ENCODE measurements at places on chromosomes 5 and 9. TPM values are rescaled to one million over a fixed set of nuclear protein-coding genes. Genes with fewer than 3 reads are reported as not detected.

DNA sequence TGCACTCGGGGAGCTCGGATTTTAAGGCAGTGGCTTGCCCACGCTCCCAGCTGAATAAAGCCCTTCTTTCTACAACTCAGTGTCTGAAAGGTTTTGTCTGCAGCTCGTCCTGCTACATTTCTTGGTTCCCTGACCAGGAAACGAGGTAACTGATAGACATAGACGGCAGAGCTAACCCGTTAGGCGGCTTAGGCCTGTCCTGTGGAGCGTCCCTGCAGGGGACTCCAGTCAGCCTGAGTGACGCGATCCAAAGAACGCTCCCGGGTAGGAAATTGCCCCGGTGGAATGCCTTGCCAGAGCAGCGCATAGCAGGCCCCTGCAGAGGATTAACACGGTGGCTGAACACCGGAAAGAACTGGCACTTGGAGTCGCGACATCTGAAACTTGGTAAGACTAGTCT is 1.8 kb upstream of the SELENOP start:
- no peaks in the 10 kb centered on the region for H3K27me3 ChIP-seq
- H3K36me3 ChIP-seq, result no peaks in the 10 kb centered on the region
- H3K4me1 ChIP-seq, result peaks cover 2% of the 10 kb centered on the region

The IL9 gene
- total RNA-seq, result not detected

GRCh38 chr5:153516504-153517240 is 26.2 kb downstream of the GRIA1 start:
- no peak overlapping the region for H3K27ac ChIP-seq
- no peak for DNase-seq
- no peak overlapping the region for H3K4me3 ChIP-seq
- no peaks in the 10 kb centered on the region for H3K36me3 ChIP-seq

- DNase-seq, result no peak
- no peak overlapping the region for H3K27ac ChIP-seq
- H3K27me3 ChIP-seq, result no peaks in the 10 kb centered on the region
- H3K36me3 ChIP-seq, result no peaks in the 10 kb centered on the region
Observed at GRCh38 chr5:65699338-65699737, 22.6 kb downstream of the SGTB start.

DNA sequence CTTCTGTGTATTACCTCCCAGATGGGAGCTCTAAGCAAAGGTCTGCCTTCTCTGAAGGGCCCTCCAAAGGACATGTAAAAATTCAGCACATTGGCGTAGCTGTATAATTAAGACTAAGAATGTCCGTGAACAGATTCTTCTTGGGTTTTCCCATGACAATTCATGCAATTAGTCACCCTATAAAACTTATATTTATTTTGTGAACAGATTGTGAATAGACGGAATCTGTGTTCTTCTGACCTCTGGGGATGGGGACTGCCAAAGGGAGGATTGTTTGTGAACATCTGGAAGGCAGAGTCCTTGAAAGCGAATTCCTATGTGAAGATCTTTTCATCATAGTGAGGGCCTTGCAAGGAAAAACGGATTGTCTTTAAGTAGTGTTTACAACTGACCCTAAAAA is 111.3 kb downstream of the EGFLAM start:
- H3K4me1 ChIP-seq, result no peaks in the 10 kb centered on the region
- no peak overlapping the region for H3K27ac ChIP-seq
- H3K27me3 ChIP-seq, result no peaks in the 10 kb centered on the region
- H3K36me3 ChIP-seq, result no peaks in the 10 kb centered on the region
- DNase-seq, result no peak

The PALM2AKAP2 gene
- total RNA-seq, result 14.1 TPM

DNA sequence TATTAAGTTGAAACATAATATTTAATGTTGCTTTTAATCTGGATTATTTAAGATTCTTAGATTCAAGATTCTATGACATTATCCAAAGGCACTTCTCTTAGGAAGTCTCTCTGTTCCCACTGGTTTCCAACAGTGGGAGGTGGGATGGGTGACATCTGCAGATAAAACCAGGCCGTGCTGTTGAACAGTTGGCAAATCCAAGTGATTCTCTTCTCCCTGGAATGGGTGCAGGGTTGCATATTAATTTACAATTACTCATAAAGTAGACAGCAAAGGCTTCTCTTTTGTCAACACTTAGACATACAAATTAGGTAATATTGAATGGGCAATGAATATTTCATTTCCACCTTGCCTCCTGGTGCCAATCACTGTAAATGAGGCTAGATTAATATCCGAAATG is 233.7 kb upstream of the IL12B start:
- no peak overlapping the region for H3K27ac ChIP-seq
- DNase-seq, result no peak
- H3K4me1 ChIP-seq, result no peaks in the 10 kb centered on the region
- no peaks in the 10 kb centered on the region for H3K27me3 ChIP-seq
- H3K36me3 ChIP-seq, result no peaks in the 10 kb centered on the region

DNA sequence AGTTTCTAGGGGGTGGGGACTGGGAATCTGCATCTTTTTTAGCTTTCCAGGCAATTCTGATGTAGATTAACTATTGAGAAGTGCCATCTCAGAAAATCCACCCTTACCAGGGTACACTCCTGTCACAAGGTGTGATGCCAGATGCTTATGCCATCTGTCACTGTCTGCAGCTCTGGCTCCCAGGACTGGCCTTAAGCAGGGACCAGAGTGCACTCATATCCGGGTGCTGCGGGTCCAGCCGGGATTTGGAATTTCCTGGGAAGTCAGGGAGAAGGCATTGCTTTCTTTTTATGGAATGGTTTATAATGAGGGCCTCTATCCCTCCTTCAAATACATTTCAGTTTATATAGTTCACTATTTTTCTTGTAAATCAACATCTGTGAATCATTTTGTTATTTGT is 92.6 kb downstream of the TMEM174 start:
- no peaks in the 10 kb centered on the region for H3K36me3 ChIP-seq
- no peak overlapping the region for H3K4me3 ChIP-seq
- H3K27ac ChIP-seq, result no peak overlapping the region
- no peaks in the 10 kb centered on the region for H3K4me1 ChIP-seq
- no peak for DNase-seq

- no peaks in the 10 kb centered on the region for H3K4me1 ChIP-seq
- H3K4me3 ChIP-seq, result no peak overlapping the region
- DNase-seq, result no peak
- H3K27ac ChIP-seq, result no peak overlapping the region
Observed at GRCh38 chr5:81354093-81354492, 39.8 kb downstream of the ACOT12 start.

DNA sequence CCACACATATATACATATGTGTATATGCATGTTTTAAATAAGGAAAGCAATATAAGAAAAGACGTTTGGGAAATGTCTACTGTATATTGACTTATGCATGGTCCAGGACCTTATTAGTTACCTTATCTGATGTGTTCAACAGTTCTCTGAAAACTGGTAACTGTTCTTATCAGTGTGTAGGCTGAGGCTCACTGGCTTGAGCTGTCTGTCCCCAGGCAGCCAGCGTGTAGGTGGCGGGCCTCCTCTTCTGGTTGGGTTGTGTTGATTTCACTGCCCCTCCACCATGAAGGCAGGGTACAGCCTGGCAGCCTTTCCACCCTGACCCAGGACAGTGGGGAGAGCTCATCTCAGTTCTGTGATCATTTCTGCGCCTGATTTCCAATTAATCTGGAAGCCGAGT is 38.7 kb upstream of the SEMA4D start:
- no peaks in the 10 kb centered on the region for H3K4me1 ChIP-seq
- H3K27me3 ChIP-seq, result no peaks in the 10 kb centered on the region
- no peak overlapping the region for H3K4me3 ChIP-seq
- no peak for DNase-seq

DNA sequence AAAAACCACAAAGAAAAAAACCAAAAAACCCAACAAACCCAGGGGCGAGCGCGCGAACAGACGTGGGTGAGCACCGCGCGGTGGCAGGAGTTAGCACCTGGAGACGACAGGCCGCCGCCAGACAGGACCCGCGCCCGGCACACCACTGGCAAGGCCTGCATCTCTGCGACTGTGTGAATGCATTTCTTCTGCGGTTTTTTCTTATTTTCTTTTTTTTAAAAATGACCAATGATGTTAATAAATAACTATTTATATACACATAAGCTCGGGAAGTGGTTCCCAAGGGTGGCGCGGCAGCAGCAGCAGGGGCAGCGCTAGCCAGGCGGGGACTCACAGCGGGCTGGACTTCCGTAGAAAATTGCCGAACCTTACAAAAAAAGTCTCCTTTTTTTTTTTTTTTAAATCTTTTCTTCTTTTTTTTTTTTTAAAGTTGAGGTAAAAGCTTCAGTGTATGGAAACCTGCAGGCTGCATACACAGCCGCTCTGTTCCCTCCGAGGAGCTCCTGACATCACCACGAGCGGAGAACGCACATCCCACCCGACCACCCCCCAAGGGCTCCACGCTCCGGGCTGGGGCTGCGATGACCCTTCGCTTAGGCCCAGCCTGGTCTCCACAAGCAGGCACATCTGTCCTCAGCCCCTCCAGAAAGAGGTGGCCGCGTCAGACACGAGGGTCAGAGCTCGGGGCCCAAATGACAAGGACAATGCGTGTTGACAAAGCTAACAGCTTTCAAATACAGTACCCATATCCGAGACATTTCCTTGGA is 7.4 kb downstream of the BRD3OS start:
- H3K4me3 ChIP-seq, result no peak overlapping the region
- H3K4me1 ChIP-seq, result no peaks in the 10 kb centered on the region
- no peak overlapping the region for H3K27ac ChIP-seq
- H3K36me3 ChIP-seq, result peaks cover 49% of the 10 kb centered on the region
- no peaks in the 10 kb centered on the region for H3K27me3 ChIP-seq
- DNase-seq, result no peak

GRCh38 chr5:53942724-53943123 is 367.6 kb downstream of the ARL15 start:
- H3K4me1 ChIP-seq, result no peaks in the 10 kb centered on the region
- H3K27me3 ChIP-seq, result no peaks in the 10 kb centered on the region
- H3K27ac ChIP-seq, result no peak overlapping the region
- no peaks in the 10 kb centered on the region for H3K36me3 ChIP-seq
- no peak for DNase-seq

DNA sequence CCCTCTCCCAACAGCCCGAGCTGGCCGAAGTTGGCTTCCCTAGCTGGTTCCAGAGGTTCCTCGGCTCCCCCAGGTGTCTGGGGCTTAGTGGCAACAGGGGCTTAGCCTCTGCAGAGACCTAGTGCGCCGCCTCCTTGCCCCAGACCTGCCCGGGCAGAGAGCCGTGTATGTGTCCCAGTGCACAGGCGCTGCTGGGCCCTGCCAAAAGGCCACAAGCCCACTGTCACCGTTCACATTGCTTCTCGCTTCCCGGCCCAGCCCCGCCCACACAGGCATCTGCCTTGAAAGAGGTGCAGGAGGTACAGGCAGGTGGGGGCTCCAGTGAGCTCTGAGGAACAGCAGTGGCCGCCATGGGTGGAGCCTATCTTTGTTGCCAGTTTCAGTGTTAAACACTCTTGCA is 2.5 kb upstream of the CACFD1 start:
- H3K4me3 ChIP-seq, result no peak overlapping the region
- no peaks in the 10 kb centered on the region for H3K27me3 ChIP-seq
- no peak for DNase-seq
- no peaks in the 10 kb centered on the region for H3K36me3 ChIP-seq
- H3K27ac ChIP-seq, result no peak overlapping the region

Data from thyroid gland (tissue), 4 donors.